ENCODE measurements at places on chromosomes 13 and 19. TPM values are rescaled to one million over a fixed set of nuclear protein-coding genes. Genes with fewer than 3 reads are reported as not detected.

DNA sequence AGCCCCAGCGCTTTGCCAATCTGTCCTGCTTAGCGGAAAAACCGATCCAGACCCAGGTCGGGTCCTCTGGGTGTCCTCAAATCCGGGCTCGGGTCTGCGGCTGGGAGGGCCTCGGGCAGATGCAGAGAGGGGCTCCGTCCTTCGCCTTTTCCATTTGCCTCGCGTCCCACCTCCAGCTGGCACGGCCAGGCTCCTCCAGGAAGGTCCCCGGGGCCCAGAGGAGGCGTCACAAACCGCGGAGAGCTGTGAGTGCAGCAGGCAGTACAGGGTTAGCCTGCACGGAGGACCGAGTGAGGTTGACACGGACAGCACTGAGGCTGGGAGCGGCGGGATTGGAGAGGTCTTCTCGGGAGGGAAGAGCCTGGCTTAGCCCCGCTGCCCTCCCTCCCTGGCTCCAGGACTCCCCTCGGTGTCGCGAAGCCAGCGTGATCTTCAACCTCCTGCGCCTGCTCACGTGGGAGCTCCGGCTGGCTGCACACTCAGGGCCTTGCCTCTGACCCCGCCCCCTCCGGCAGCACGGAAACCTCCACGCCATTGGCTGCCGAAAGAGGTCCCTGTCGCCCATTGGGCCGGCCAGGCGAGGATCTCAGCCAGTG is 2.8 kb upstream of the IFNL2 start:
- H3K27me3 ChIP-seq: peaks cover 22% of the 10 kb centered on the region
- DNase-seq: peak; percentile 23
- no peak overlapping the region for H3K27ac ChIP-seq

CERS4 gene
- total RNA-seq: 36.5 TPM

- no peaks in the 10 kb centered on the region for H3K36me3 ChIP-seq
- no peak for DNase-seq
- H3K27ac ChIP-seq: no peak overlapping the region
- no peaks in the 10 kb centered on the region for H3K4me1 ChIP-seq
Observed at GRCh38 chr19:30895946-30896345, 453.3 kb downstream of the TSHZ3 start.

ZSCAN5C gene
- total RNA-seq: not detected

ZIC2 gene
- total RNA-seq: 1.4 TPM

All from kidney (tissue), 22 donors.